ENCODE measurements at places on chromosomes 11 and 22.

DNA sequence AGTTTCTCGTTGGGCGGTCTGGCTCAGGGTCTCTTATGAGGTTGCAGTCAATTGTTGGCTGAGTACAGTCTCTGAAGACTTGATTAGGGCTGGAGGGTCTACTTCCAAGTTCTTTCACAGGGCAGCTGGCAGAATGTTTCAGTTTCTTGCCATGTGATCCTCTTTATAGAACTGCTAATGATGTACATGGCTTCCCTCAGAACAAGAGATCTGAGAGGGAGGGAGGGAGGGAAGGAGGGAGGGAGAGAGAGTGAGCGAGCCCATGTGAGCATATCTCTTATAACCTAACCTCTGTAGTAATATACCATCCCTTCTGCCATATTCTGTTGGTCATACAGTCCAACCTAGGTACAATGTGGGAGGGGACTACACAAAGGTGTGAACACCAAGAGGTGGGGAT lies 2.7 kb upstream of the CCDC15 start:
- DNase-seq = no peak

GRCh38 chr11:73493956-73494598 lies 103.8 kb downstream of the FAM168A start:
- DNase-seq = no peak

- no peak for DNase-seq
Observed at GRCh38 chr22:27699383-27700019, 102.1 kb downstream of the MN1 start.

- DNase-seq = no peak
Observed at GRCh38 chr11:115926138-115926537, 421.9 kb upstream of the CADM1 start.

GRCh38 chr11:20111871-20112270 lies 48.4 kb downstream of the DBX1 start:
- no peak for DNase-seq

GRCh38 chr11:114232400-114233059 lies 63.7 kb upstream of the NNMT start:
- DNase-seq = no peak

DNA sequence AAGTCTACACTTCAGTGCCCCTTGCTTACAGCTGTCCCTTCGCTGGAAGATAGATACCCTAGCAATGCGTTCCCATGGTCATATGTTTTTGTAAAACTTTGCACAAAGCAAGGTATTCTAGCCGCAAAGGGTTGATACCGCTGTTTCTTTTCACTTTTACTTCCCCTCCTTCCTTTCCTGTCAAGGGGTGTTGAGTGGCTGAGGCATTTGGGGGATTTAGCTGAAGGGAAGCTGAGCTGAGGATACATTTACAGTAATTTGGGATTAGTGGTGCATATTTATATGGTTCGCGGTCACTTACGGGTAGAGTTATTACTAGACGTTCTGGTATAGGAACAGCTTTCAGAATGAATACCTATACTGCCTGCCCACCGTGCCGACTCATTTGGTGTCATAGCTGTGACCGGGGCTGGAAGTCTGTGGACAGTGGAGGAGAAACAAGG lies 86.9 kb upstream of the WNT11 start:
- DNase-seq = peak; percentile 32

GRCh38 chr11:117819096-117820040 lies 5.2 kb downstream of the FXYD2 start:
- DNase-seq = no peak

GRCh38 chr11:116714902-116715301 lies 57.9 kb downstream of the BUD13 start:
- no peak for DNase-seq

GRCh38 chr11:44065161-44065661 lies 859 bp upstream of the ACCS start:
- no peak for DNase-seq

- DNase-seq = no peak
Observed at GRCh38 chr11:40030867-40031266, 1428.6 kb downstream of the LRRC4C start.

GRCh38 chr11:120818097-120818496 lies 205.8 kb upstream of the TBCEL start:
- DNase-seq = no peak

DNA sequence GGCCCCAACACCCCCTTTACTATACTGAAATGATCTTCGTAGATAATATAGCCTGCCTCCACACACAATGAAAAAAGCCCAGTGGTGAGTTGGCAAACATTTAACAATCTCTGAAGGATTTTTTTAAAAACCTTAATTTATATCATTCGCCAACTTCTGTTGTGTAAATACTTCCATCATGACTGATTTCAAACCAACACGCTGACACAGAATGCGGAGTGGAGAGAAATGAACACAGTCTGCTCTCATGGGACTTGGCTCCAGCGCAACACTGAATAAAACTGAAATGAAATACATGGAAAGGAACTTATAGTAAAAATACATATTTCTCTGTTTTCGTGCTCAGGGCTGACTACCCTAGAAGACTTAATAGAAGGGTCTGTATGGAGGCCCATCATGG lies 61.3 kb upstream of the WNT11 start:
- DNase-seq = no peak

GRCh38 chr22:41929418-41929810 lies 2.8 kb upstream of the TNFRSF13C start:
- no peak for DNase-seq

DNA sequence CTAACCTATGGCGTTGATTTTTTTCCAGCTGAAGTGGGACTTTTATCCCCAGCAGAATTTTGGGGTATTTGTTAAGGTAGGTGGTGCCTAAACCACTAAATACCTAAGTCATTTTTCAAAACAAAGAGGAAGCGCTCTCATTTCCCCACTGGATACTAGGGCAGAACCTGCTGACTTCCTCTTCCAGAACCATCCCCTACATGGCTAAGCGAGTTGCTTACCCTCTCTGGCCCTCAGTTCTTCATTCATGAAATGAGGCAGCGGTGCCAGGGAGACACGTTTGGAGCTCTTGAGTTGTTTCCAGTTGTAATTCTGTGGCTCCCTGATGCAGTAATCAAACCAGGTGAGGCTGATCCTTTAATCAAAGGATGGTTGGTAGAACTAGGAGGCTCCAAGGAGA lies 10.0 kb upstream of the MTMR3 start:
- DNase-seq = no peak

DNA sequence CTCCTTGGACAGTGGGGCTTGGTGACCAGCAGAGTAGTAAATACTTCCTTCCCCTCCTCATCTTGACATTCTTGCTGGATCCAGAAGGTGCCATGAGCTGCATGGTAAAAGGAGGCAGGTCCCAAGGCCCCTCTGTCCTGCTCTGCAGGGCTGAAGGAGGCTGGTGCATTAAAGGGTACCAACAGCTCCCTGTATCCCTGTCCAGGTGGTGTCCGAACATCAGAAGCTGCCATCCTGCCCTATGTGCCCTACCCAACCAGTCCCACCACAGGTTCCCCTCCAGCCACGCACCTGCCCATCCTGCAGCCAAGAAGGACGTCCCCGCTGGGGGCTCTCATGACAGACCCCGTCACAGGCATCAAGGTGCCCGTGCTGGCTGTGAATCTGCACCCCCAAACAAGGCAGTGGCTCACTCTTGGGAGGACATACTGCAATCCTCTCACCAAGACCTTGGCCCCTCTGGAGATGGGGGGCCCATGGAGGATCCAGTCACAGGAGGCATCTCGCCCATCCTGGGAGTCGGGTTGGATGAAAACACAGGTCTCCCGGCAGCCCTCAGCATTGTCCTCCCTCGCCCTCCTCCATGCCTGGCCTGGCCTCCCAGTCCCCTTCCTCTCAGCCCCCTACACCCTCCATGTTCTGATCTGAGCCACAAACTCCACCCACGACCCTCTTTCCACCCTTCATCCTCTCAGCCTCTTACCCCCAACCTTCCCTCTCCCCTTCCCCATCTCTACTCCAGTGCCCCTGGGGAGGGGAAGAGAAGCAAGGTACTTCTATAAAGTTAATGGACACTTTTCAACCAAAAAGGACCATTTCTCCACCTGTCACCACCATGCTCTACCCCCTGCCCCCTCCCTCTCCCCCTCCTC lies 55.1 kb downstream of the BTG4 start:
- no peak for DNase-seq

GRCh38 chr11:125082611-125083311 lies 19.7 kb downstream of the SLC37A2 start:
- no peak for DNase-seq

DNA sequence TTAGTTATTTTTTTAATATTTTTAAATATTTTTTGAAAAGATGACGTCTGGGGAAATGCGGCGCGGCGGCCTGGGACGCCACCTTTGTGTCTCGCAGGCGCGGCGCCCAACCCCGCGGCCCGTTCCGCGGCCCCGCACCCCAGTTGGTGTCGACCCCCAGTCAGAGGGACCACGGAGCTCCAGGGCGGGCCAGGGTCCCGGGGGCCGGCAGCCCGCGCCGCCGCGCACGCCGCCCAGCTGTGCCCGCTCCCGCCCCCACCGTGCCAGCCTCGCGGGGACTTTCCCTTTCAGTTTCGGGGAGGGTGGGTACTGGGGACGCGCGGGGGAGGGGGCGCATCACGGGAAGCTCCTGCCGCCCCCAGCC lies 1.6 kb downstream of the CCND1 start:
- no peak for DNase-seq

DNA sequence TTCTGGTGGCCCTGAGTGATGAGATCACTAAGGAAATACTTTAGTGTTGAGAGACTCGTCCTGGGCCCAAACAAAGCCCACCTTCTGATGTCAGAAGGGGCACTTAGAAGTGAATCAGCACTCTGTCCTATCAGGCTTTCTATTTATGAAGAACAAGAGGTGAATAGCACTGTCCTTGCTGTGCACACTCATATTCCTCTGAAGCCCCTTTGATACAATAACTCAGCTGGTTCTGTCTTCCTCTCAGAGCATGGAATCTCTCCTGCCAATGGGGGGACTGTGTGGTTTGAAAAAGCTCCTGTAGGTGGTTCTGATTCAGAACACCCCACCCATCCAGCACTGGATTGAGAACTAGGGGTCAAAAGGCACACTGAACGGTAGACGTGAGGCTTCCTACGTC lies 348.1 kb downstream of the ETS1 start:
- DNase-seq = no peak

DNA sequence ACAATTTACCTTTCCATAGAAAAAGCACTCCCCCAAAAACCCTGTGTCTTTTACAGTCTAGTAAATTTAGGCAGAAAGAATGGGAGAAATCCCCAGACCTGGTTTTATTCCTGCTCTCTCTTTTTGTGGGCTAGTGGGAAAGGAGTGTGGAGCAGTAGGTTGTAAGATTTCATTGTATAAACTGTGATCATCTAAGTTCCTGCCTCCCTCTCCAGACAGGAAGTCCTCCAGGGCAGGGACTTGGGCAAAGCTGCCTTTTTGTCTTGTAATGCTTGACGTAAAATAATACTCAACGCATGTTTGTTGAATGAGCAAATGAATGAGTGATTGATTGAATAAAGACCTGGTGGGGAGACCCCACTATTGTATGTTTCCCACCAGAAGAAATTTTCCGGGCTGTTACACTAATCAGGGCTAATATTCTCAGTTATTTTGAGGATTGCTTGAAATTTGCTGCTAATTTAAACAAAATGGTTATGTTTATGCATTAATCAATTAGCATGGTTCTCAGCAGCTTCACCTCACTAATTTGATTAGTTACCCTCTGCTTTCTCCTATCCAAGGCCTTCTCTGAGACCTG lies 36.3 kb downstream of the CSNK2A3 start:
- DNase-seq = no peak

DNA sequence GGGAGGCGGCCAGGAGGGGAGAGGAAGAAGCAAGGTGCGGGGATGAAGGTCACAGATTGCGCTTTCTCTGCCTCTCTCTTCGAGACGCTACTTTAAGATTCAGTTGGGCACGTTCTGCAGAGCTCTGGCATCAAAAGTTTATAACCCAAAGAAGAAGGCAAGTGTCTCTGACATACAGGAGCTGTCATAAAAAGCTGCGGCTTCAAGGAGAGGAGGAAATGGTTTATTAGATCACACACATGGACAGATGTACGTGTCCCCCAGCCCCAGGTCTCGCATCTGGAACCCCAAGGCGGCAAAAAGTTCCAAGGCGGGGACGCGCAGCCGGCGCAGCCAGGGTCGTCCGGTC lies 589.0 kb downstream of the OPCML start:
- DNase-seq = no peak

Data from stimulated activated naive B cell treated with anti-CD40 and anti-IgM and Interleukin-4, amounts not matched to agents 10 μg/mL and 1 μg/mL and 100 μg/mL, for 72 hours (primary cell).